ENCODE measurements at places on chromosomes 2 and 18.

DNA sequence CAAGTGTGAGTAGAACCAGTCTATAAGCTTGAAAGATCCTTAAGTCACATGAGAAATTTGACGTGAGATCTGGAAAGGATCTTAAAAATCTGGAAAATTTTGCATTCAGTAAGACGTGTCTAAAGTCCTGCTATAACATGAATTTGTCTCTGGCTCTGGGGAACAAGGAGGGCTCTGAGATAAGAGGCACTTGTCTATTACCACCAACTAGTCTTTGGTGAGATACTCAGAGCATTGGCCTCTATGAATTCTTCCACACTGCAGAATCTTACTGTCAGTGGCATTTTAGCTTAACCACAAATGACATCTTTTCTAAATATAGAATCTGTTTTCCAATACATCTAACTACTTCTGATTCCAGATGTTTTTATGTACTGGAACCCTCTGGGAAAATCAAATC is 1504.5 kb downstream of the DPP10 start:
- H3K27me3 ChIP-seq: no peaks in the 10 kb centered on the region
- DNase-seq: no peak
- no peaks in the 10 kb centered on the region for H3K36me3 ChIP-seq
- H3K4me1 ChIP-seq: no peaks in the 10 kb centered on the region
- H3K27ac ChIP-seq: no peak overlapping the region

DNA sequence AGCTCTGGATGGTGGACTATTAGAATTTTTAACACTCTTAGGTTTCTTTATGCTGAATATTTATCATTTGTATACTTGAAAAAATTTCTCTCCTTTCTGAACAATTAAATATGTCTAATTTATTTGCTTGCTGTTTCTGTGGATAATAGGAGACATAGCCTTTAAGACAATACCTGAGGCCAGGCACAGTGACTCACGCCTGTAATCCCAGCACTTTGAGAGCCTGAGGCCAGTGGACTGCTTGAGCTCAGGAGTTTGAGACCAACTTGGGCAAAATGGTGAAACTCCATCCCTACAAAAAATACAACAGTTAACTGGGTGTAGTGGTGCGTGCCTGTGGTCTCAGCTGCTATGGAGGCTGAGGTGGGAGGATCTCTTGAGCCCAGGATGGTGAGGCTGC is 54.7 kb downstream of the FAM117B start:
- H3K36me3 ChIP-seq: no peaks in the 10 kb centered on the region
- peak overlapping the region; percentile 40 for H3K27ac ChIP-seq
- no peaks in the 10 kb centered on the region for H3K27me3 ChIP-seq
- no peak for DNase-seq

GRCh38 chr2:200733713-200734198 is 78.0 kb upstream of the BZW1 start:
- H3K4me3 ChIP-seq: no peak overlapping the region
- DNase-seq: no peak
- H3K27me3 ChIP-seq: no peaks in the 10 kb centered on the region
- no peak overlapping the region for H3K27ac ChIP-seq

GRCh38 chr18:13359210-13359609 is 140.7 kb downstream of the LDLRAD4 start:
- H3K4me3 ChIP-seq: no peak overlapping the region
- H3K27ac ChIP-seq: no peak overlapping the region
- no peak for DNase-seq

DNA sequence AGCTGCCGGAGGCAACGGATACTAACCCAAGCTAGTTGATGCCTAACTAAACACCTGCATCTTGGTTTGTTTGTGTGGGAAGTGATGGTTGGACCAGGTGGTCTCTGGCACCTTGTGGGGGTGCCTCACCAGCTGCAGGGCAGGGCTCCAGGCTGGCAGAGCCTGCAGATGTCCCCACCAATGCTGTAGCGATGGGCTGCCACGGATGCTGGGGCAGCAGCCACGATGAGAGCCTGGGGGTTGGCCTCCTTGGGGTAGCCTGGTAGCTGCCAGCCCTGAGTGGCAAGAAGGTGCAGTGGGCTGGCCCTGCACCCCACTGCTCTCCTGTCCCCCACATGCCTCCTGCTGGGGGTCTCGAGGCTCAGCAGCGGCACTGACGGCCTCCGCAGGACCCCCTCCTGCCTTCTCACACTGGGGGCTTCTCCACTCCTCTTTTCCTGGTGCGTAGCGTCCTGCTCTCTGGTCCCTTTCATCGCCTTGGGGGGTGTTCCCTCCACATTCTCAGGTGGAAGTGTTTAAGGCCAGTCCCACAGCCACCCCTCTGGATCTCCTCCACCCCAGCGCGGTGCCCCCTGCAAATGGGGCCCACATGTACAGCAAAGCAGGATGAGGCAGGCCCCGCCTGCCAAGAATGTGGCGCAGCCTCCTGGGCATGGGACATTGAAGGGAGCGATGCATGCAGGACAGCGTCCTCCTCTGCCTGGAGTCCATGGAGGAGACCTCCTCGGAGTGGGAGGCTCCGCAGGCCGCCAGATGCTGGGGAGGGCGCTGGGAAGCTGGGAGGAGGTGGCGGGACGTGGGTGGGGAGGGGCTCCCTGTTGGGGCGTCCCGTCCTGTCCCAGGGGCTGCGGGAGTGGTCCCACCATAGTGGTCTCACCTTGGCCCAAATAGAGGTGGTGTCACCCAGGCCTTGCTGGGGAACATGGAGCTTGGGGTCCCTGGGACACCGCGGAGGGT is 173.1 kb downstream of the ASB1 start:
- H3K4me3 ChIP-seq: no peak overlapping the region
- DNase-seq: no peak
- no peaks in the 10 kb centered on the region for H3K4me1 ChIP-seq
- peaks cover 4% of the 10 kb centered on the region for H3K36me3 ChIP-seq
- H3K27me3 ChIP-seq: peaks cover 19% of the 10 kb centered on the region
- no peak overlapping the region for H3K27ac ChIP-seq

DNA sequence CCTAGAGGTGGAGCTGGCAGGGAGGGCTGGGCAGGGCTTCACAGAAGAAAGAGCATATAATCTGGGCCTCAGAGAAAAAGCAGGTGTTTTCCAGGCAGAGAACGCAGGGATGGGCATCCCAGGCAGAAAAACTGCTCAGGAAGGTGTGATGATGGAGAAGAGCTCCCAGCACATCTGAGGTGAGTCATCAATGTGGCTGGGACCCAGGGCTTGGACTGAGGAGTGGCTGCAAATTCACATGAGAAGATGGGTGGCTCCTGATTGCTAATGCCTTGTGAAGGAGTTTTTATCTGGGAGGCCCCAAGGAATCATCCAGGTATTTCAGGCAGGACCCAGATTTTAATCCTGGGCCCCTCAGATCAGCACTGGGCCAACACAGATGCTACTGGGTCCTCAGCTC is 10.2 kb downstream of the IL1F10 start:
- H3K36me3 ChIP-seq: no peaks in the 10 kb centered on the region
- H3K27ac ChIP-seq: no peak overlapping the region
- H3K27me3 ChIP-seq: no peaks in the 10 kb centered on the region
- no peak for DNase-seq
- no peak overlapping the region for H3K4me3 ChIP-seq
- H3K4me1 ChIP-seq: peaks cover 9% of the 10 kb centered on the region

- DNase-seq: peak; percentile 94
- no peaks in the 10 kb centered on the region for H3K27me3 ChIP-seq
- peak overlapping the region; percentile 25 for H3K27ac ChIP-seq
- H3K4me1 ChIP-seq: peaks cover 72% of the 10 kb centered on the region
- peaks cover 17% of the 10 kb centered on the region for H3K36me3 ChIP-seq
Observed at GRCh38 chr2:135820003-135820618, 16.9 kb downstream of the LCT start.

DNA sequence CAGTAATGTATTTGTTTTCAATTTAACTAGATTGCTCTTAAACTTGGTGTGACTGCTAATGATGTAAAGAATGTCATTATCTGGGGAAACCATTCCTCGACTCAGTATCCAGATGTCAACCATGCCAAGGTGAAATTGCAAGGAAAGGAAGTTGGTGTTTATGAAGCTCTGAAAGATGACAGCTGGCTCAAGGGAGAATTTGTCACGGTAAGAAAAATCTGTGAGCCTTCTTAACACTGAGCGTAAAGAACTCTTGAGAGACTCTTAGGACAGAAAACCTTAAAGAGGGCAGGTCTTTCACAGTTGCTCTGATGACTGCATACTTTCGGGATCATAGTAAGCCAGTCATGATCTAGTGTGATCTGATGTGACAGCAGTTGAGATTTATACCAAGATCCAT is 15.9 kb downstream of the MDH1 start:
- H3K27me3 ChIP-seq: no peaks in the 10 kb centered on the region
- H3K4me3 ChIP-seq: no peak overlapping the region
- H3K27ac ChIP-seq: no peak overlapping the region
- no peak for DNase-seq
- H3K36me3 ChIP-seq: peaks cover 10% of the 10 kb centered on the region
- H3K4me1 ChIP-seq: peaks cover 4% of the 10 kb centered on the region

- no peaks in the 10 kb centered on the region for H3K27me3 ChIP-seq
- H3K27ac ChIP-seq: peak overlapping the region; percentile 91
- peak overlapping the region; percentile 96 for H3K4me3 ChIP-seq
- H3K36me3 ChIP-seq: peaks cover 20% of the 10 kb centered on the region
Observed at GRCh38 chr2:234494361-234495250, 2.3 kb downstream of the ARL4C start.

- no peak overlapping the region for H3K27ac ChIP-seq
- no peaks in the 10 kb centered on the region for H3K36me3 ChIP-seq
- H3K27me3 ChIP-seq: peaks cover 47% of the 10 kb centered on the region
- H3K4me3 ChIP-seq: peak overlapping the region; percentile 79
- DNase-seq: no peak
- peaks cover 11% of the 10 kb centered on the region for H3K4me1 ChIP-seq
Observed at GRCh38 chr2:120442541-120442922, 96.6 kb downstream of the INHBB start.

- no peaks in the 10 kb centered on the region for H3K27me3 ChIP-seq
- no peaks in the 10 kb centered on the region for H3K36me3 ChIP-seq
- peaks cover 8% of the 10 kb centered on the region for H3K4me1 ChIP-seq
- no peak for DNase-seq
Observed at GRCh38 chr2:63580651-63581297, 7.5 kb downstream of the WDPCP start.

DNA sequence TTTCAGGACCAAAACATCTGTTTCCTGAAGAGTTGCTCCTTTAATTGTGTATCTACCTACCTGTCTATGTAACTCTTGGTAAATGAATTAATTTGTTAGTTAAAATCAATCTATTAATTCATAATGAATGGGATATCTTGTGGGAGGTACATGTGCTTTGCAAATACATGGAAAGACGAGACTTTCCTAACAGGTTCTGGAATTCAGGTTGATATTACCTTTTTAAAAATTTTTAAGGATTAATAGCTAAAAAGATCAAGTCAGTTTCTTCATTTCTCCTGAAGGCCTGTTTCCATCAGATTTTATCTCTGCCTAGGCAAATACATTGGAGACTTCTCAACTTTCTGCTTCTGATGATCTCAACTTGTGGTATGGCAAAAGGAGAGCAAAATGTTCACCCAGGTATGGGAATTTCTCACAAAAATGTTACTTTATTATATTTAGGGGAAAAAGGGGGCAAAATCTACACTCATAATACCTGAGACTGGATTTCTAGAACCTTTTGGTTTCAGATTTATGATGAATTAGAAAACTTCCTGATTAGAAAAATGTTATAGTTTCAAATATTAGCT is 7.4 kb downstream of the TFPI start:
- no peak overlapping the region for H3K4me3 ChIP-seq
- no peaks in the 10 kb centered on the region for H3K36me3 ChIP-seq
- DNase-seq: no peak
- H3K27ac ChIP-seq: no peak overlapping the region
- no peaks in the 10 kb centered on the region for H3K4me1 ChIP-seq

DNA sequence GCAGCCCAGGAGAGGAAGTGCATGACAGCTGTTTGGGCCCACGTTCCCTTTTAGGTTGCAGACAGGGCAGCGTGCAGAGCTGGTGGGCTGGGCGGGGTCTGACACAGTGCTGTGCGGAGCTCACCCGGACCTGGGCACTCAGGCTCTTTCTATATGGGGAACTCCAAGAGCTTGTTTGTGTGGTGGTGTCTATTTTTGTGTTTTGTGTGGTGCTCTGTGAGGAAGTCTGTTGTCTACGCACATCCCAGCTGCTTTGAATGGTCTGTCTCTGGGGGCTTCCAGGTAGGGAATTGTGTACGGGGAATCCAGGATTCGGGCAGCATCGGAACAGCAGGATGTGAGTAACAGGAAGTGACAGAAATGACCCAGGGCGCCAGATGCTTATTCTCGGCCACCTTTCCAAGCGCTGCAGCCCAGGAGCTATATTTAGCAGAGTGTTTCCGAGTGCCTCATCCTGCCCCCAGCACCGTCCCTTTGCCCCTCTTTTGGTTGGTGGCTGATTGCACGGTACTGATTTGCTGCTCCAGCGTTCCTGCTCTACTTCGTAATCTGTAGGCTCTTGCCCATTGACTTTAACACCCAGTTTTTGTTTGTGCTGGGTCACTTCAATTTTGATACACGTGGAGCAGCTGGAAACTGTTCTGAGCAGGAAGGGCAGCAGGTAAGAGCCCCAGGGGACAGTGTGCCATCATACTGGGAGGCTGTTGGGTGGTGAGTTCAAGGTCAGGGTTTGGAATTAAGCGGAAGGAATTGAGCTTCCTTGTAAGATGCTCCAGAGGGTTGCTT is 64.7 kb downstream of the DGKD start:
- no peaks in the 10 kb centered on the region for H3K27me3 ChIP-seq
- H3K36me3 ChIP-seq: peaks cover 3% of the 10 kb centered on the region
- H3K27ac ChIP-seq: peak overlapping the region; percentile 87

DNA sequence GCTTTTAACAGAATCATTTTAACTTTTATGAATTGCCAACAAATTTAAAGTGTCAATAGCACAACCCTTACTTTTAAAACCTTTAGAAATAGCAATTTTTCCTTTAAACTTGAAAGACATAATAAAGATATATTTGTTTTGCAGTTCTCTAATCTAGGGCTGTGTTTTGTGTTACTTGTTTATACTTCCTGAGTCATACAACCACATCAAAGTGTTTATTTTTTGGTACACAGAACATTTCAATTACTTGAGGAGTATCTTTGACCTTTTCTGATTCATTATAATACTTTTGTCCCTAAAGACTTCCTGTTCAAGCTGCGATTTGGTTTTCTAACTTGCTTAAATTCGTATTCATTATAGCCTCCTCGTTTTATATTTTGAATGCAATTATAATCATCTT is 21.8 kb downstream of the TYW5 start:
- no peak overlapping the region for H3K27ac ChIP-seq
- DNase-seq: no peak
- no peaks in the 10 kb centered on the region for H3K27me3 ChIP-seq
- no peak overlapping the region for H3K4me3 ChIP-seq

- no peaks in the 10 kb centered on the region for H3K4me1 ChIP-seq
- no peak overlapping the region for H3K4me3 ChIP-seq
- H3K36me3 ChIP-seq: peaks cover 5% of the 10 kb centered on the region
Observed at GRCh38 chr2:186407611-186408010, 78.4 kb upstream of the ZC3H15 start.

- H3K36me3 ChIP-seq: no peaks in the 10 kb centered on the region
- no peak overlapping the region for H3K4me3 ChIP-seq
- peaks cover 23% of the 10 kb centered on the region for H3K27me3 ChIP-seq
- H3K27ac ChIP-seq: no peak overlapping the region
- H3K4me1 ChIP-seq: no peaks in the 10 kb centered on the region
Observed at GRCh38 chr2:55459714-55460274, 40.1 kb upstream of the CCDC88A start.

- DNase-seq: peak; percentile 22
- peak overlapping the region; percentile 90 for H3K27ac ChIP-seq
- H3K4me3 ChIP-seq: peak overlapping the region; percentile 95
- peaks cover 41% of the 10 kb centered on the region for H3K4me1 ChIP-seq
Observed at GRCh38 chr2:112480530-112481049, 1.4 kb upstream of the TTL start.
